NCI-H524 treated with DMSO at 0.1 percent for 48 hours (cell line): ENCODE measurements at places on chromosomes 6 and 20.

DNA sequence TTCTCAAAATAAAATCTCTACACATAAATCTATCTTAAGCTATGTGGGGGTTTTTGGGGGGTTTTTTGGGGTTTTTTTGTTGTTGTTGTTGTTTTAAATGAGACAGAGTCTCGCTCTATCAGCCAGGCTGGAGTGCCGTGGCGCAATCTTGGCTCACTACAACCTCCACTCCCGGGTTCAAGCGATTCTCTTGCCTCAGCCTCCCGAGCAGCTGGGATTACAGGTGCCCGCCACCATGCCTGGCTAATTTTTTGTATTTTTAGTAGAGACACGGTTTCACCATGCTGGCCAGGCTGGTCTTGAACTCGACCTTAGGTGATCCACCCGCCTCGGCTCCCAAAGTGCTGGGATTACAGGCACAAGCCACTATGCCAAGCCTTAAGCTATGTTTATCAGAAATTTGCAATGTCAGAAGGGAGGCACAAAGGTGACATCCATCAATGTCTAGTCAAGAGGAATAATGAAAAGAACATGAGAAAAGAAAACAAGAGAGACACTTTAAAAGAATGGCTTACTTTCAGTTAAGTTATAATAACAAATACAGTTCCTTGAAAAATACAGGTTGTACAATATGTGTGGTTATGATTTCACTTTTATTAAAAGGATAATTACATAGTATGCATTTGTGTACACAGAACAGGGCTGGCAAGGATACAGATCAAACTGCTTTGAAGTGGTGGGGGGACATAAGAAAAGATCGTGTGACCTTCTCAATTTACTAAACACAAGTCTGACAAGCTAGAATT, 28.6 kb downstream of the SLC23A2 start:
- no peak for DNase-seq

DNA sequence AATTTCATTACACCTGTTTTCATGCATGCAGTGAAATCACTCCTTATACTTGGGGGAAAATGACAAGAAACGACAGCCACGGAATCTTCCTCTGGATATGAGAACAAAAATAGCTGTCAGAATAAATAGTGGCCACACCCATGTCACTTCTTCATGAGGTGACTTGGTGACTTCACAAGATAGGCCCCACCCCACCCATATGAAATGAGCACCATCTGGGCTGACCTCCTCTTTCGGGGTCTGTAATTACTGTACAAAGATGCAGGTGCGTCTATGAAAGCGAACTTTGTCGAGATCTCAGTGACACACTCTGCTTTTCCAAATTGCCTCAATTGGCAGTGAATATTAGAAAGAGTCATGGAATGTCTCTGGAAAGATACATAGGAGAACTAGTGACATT, 184.2 kb upstream of the CCN2 start:
- no peak for DNase-seq

GRCh38 chr6:135212935-135213334, 31.8 kb downstream of the MYB start:
- no peak for DNase-seq

- no peak for DNase-seq
Observed at GRCh38 chr6:147716434-147716833, 207.9 kb downstream of the SAMD5 start.

DNA sequence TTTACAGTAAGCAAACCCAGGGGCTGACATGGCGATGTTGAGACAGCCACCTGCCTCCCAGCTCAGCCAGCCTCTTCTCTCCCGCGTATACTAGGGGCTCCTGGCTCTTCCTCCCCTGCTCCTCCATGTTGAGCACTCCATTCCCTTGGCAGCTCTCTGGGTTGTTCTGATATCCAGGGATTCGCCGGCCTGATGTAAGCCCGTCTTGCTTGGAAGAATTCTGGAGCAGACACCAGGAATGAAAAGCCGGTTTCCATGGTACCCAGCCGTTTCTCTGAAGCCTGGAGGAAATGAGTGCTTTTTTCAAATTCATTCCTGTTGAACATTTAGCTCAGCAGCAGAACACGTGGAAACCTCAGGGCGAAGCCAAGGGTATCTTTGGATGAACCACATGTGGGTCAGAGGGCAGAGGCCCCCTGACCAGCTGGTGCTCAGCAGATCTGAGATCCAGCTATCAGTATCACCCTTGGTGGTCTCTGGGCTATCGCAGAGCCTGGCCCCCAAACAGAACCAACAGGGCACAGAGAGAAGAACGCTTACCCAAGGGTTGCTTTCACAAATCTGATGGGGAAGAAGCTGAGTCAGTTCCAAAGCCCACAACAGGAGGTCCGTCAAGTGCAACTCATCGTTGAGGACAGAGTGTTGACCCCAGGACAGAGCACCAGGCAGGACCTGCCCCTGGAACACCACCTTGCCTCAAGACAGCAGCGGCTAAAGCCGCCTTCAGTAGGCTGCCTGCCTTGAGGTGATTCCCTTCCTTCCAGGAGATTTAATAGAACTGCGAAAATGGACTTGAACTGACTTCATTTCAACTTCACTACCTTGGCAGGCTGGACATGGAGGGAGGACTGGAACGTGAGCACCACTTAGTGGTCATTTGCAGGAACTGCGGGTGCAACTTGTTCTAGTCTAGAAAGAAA, 96.1 kb upstream of the RIN2 start:
- peak; percentile 24 for DNase-seq

GRCh38 chr6:36947570-36948351, 6.8 kb upstream of the PI16 start:
- no peak for DNase-seq

- DNase-seq: no peak
Observed at GRCh38 chr20:25467441-25467840, 60.0 kb downstream of the GINS1 start.

DNA sequence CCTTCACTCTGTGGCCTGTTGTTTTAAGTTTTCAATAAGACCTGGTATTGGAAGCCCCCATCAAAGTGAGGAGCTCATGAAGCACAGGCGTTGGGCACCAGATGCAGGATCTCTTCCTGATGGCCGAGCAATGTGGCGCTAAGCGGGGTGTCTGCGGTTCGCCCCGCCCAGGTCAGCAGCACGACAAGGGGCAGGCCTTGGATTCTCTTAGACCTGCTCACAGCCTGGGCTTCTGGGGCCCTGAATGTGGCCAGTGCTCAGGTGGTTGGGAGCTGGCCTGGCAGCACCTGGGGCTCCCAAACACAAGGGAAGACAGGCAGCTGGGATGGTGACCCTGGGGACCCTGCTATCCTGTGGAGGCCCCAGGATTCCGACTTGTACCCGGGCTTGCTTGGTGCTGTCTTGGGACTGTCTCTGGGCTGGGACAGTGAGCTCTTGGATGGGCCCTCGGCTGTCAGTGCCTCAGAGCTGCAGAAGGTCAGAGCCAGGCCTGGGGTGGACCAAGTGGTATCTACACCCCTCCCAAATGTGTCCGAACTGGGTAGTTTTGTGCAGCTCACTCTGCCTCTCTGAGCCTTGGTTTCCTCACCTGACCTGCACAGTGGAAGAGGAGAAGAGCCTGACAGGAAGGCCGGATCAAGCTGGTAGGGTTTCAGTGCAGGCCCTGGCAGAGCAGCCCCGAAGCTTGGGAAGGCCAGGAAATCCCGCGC, 69.1 kb downstream of the PHACTR3 start:
- no peak for DNase-seq

DNA sequence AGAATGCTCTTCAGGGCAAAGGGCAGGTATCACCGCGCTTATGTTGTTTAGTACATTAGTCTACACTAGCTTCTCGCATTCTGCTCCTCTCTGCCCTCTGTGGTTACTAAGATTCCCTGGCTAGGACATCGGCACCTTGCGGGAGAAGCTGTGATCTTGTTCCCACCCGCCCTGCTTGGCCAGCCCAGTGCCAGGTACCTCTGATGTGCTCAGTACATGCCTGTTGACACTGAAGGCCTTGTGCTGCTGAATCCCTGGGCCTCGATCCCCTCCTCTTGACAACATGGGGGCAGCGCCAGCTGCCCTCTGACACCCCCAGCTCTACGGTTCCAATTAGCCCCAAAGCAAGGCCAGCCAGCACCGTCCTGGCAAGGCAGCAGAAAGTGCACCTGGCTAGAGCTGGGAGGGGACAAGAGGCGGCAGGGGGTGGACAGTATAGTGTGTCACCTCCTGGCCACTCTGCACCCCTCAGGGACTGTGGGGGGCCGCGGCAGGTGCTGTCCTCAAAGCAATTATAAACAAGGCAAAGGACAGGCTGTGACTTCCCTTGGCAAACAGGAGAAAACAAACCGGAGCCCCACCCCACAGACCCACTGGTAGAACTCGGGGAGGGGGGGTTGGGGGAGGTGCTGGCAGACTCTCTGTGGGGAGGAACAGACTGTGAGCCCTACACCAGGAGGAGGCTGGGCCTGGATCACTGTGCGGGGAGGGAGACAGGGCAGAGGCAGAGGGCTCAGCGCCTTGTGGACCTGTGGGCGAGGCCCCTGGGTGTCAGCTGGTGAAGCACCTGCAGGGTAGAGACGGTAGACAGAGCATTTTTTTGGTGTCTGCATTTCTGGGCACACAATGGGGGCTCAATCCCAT, 7.1 kb downstream of the TFEB start:
- no peak for DNase-seq

GRCh38 chr6:25582101-25582500, 69.9 kb upstream of the SCGN start:
- no peak for DNase-seq

DNA sequence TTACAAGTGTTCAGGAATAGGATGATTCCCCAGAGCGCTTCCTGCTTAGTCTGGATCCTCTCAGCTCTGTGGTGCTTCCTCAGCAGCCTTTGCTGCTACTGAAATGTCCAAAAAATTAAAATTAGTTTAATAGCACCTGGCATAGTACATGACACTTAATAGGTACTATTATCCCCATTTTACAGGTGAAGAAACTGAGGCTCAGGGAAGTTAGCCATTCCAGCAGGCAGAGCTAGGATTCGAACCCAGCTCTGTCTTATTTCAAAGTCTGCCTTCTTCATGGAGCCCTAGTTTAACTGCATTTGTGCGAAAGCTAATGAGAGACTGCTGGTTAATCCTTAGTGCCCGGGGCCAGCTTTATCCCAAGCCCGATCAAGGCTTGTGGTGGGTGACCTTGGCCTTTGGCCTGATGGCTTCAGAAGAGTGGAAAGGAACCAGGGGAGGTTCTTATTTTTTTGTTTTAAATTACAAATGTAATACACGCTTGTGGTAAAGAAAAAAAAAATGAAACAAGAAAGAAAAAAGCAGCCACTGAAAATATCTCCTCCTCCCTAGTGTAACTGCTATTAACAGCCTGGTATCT, 30.1 kb downstream of the TOX2 start:
- DNase-seq: no peak

DNA sequence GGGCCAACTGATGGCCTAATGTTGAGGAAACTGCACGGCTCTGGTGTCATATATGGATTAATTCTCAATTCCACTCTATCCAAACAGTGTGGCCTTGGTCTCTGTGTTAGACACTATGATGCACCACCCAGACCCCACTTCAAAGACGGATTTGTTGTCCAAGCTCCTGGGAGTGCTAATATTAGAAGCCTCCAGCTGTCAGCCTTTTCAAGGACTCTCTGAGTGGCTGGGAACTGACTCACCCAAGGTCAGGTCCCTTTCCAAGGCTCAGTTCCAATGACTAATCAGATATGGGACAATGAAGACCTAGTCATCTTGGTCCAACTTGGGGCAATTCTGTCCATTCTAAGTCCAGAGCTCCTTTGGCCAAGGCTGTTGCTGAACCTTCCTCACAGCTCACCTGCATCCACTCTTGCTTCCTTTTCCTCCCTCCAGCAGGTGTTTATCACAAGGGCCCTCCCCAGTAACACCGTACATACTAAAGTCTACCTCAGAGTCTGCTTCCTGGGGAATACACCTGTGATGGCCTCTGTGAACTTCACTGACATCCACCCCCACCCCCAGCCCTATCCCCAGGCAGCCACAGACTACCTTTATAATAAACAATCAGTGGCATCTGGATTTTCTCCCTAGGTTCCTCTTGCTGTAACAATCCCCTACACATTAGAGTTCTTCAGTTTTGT, 7.2 kb upstream of the IL20RA start:
- peak; percentile 94 for DNase-seq

- DNase-seq: no peak
Observed at GRCh38 chr20:41050361-41051008, 21.9 kb downstream of the TOP1 start.

DNA sequence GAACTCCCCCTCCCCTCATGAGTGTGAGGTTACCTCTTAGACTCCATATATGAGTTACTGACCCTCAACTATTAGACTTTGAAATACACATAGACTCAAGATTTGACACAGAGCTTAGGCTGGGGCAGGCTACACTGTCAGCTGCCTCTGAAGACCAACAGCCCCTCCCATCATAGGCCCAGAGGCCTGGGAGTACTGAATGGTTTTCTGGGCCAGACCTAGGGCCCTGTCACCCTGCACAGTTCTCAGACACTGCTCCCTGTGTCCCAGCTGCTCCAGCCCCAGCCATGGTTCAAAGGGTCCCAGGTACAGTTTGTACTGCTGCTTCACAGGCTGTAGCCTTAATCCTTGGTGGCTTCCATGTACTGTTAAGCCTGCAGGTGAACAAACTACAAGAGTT, 132.1 kb upstream of the MOCS1 start:
- DNase-seq: no peak

- DNase-seq: no peak
Observed at GRCh38 chr6:149961728-149962425, 1.9 kb upstream of the ULBP1 start.

DNA sequence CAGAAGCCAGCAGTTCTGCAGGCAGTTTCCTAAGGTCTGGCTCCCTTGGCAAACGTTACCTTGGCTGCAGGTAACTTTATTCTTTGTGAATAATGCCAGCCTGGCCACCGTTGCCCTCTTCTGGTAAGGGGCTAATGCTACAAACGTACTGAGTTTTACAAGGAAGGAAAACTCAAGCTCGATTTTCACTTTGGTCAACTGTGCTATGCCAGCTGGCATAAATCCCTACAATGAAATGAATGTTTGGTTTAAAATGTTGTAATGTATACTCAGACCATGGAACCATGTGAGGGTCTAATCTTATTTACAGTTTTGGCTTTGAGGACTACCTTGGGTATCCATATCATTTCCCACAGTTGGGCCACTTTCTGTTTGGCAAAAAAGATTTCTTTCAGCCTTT, 101.4 kb downstream of the SLX4IP start:
- no peak for DNase-seq

- DNase-seq: no peak
Observed at GRCh38 chr20:18007534-18008292, 38.9 kb downstream of the MGME1 start.

DNA sequence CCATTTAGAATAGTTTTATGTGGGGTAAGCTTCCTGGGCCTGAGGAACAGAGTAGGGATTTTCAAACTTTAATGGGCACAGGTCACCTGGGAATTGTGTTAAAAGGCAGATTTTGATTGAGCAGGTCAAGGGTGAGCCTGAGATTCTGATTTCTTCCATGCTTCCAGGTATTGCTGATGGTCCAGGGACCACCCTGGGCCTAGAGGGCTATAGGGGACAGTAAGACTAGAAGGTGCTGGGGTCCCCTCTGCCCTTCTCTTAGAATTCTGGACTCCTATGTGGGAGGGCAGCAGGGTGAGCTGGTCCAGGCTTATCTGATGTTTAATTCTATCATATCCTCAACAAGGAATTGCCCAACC, 2.6 kb downstream of the DDR1 start:
- no peak for DNase-seq

- DNase-seq: no peak
Observed at GRCh38 chr6:76124018-76124417, 51.6 kb upstream of the IMPG1 start.
